NCI-H82 (cell line): ENCODE measurements at places on chromosomes 1 and 21.

- DNase-seq: no peak
These were observed 24.4 kb downstream of the RC3H1 start for GRCh38 chr1:173997791-173998190.

DNA sequence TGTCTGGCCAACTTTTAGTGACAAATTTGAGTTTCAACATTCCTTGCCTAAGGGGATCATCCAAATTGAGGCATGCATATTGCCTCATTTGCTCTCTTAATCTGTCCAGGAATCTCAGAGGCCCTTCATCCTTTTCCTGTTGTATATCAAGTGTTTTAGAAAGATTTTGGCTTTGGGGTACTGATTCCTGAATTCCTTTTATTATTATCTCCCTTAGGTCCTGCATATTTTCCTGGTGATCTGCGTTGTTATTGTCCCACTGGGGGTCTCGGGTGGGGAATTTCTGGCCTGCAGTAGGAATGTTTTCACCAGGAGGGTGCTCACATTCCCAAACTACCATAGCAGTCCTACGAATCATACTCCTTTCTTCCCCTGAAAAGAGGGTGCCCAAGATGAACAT lies 4.4 kb upstream of the AADACL3 start:
- no peak for DNase-seq

DNA sequence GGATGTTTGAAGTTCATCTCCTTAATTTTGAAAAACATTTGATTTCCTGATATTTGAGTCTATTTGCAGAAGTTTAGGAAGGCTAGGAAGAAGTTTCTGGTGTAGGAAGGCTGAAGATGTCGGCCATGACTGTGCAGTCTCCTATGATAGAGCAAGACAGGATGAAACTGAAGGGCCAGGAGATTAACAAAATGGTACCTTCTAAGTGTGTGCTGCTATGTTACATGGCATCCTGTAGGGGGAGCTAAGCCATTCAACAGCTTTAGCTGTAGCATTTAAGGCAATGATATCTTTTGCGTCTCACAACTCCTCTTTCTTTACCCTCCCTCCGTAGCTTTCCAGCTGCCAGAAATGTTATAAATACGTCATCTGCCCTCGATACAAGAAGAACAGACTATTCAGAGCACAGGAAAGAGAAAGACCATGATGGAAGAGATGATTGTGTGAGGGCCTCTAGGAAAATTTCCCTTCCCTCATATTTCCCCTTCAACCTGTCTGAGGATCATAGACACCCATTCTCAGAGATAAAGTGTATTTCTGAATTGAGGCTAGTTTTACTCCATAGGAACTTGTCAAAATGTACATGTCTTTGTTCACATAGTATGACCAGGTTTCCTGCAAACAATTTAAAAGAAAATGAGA lies 61.1 kb downstream of the XCL1 start:
- peak; percentile 88 for DNase-seq

DNA sequence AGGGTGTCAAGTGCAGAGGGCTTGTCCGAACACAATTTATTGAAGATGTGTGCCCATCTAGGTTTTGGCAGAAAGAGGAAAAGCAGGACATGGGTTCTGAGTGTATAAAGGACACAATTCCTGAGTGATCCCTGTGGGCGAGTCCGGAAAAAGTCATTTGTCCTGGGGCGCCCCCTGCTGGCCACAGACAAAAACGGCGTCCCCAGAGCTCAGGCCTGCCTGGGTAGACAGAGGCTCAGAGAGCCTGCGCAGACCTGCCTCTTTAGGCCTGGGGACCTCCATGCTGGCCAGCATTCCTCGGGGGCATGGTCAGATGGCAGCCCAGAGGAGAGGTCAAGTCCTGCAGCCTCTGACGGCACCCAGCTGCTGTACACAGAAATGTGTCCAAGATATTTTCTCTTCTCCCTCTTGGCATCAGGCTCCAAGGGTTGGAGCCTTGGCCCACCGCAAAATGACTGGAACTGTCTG lies 65.5 kb upstream of the LRP8 start:
- DNase-seq: peak; percentile 88

DNA sequence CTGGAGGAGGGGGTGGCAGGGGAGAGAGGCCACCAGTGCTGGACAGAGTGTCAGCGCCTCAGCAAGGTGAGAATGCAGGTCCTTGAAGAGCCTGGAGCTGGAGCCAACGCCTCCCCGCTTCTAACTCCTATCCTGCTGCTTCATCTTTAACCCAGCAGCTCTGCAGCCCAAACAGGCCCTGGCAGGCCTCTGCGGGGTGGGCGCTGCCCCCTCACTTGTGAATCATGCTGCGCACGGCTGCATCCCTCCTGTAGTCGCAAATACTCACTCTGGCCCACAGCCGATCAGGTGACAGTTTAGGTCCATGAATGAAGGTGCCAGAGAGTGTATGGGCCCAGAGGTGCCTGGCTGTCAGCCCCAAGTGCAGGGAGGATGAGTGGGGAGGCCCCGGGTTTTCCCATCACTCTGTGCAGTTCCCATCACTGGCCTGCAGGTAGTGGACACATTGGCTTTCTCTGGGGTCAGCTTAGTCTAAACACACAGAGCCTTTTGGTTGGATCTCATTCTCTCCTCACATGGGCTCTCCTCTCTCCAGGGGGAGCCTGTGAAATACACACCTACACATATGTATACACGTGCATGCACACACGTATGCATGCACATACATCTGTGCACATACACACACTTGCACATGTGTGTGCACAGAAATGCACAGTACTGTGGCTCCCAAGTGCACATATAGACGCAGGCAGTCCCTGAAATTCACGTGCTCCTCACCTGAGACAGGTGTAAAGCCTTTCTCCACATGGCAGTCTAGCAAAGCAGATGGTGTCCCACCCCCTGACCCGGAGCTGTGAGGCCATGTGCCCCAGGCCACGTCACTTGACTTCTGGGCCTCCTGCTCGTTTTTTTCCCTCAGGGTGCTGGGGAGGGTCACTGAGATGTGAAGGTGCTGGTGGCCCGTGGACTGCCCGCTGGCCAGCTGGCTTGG lies 52.0 kb downstream of the TRIM11 start:
- no peak for DNase-seq

- DNase-seq: no peak
These were observed 45.1 kb downstream of the SMG7 start for GRCh38 chr1:183517401-183517800.

DNA sequence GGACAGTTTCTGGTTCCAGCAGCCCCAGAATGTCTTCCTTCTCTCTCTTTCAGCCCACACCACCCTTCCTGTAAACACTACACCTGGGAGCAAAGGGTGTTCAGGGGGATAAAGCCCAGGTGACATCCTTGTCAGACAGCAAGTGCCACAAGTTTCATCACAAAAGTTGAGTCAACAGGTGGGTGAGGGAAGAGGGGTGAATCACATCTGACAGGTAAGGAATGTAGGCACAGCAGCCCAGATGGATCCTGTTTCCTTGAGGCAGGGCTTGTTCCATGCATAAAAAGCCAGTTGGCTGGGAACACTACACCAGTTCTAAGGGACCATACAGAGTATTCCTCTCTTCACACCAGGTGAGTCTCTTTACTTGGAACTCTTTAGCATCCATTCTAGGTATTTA lies at the start of gene SPRR1B:
TSS of gene SPRR1B (plus strand) at position 309 of the 400 bp plus-strand sequence. CDS start 1,143 bp downstream, outside the sequence.
- DNase-seq: no peak

DNA sequence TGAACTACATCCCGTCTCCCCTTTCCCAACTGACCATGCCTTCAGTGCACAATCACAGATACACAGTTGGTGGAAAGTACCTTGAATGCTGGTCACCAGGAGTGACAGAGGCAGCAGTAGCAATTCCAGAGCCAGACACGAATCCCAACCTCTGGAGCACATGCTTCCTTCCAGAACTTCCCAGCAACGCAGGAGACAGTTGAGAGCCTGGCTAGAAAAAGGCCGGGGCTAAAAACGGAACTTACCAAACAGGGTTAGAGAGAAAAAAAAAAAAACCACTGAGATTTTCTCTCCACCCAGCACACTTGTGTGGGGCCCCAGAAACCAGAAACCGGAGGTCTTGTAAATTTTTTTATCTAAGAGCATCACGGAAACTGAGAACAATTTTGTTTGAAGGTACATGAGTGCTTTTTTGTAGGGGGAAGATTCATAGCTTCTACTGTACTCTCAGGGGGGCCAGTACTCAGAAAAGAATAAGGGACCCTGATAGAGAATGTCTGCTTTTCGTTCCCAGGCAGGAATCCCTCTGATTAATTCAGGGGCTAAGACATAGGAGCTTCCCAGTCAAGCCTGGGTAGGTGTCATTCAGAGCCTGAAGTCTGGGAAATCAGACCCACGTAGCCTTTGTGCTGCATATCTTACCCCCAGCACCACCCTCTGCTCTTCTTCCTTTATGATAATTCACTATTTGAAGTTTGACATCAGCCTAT lies at the start of gene CD48:
TSS of gene CD48 (minus strand) at position 221 of the 710 bp plus-strand sequence. CDS start at position 162, 59 bp downstream.
- no peak for DNase-seq

- peak; percentile 57 for DNase-seq
These were observed 112.5 kb downstream of the RERE start for GRCh38 chr1:8704866-8705506.

DNA sequence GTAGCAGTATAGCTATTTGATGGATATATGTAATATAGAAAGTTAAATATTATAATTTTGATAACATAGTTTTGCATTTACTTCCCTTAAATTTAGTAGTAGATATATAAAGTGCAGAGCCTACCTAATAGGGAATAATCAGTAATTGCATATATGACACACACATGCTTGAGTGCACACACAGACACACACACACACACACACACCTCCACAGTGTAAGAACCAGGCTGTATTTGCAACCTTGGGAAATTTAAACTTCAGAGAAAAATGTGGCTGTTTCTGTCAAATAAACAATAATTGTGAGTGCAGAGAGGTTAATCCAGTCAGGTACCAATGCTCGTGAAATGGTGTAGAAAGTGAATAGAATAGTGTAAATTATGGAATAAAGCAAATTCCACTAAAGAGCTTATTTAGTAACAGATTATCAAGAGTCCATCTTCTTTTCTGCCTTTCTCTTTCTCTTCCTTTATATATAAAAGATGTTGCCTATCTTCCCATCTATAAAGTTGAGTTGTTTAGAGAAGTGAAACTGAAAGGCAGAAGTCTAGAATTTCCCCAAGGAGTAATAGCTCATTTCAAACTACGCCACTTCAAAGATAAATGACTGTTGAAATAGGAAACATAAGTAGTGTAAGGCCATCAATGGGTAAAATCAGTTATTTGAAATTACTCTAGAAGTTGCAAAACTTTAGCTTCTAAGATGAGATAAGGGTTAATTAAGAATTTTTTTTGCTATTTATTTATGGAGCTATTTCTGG lies 273.7 kb downstream of the SRGAP2C start:
- DNase-seq: no peak

- DNase-seq: no peak
These were observed 15.6 kb downstream of the FMO1 start for GRCh38 chr1:171263901-171264300.

- no peak for DNase-seq
These were observed 38.3 kb upstream of the KCNE1 start for GRCh38 chr21:34550182-34550799.

GRCh38 chr1:14957375-14958098 lies 196.0 kb upstream of the TMEM51 start:
- no peak for DNase-seq

GRCh38 chr1:228697207-228698016 lies 37.9 kb upstream of the RHOU start:
- peak; percentile 18 for DNase-seq

- DNase-seq: no peak
These were observed 251.9 kb upstream of the B3GALT2 start for GRCh38 chr1:193438312-193438711.

DNA sequence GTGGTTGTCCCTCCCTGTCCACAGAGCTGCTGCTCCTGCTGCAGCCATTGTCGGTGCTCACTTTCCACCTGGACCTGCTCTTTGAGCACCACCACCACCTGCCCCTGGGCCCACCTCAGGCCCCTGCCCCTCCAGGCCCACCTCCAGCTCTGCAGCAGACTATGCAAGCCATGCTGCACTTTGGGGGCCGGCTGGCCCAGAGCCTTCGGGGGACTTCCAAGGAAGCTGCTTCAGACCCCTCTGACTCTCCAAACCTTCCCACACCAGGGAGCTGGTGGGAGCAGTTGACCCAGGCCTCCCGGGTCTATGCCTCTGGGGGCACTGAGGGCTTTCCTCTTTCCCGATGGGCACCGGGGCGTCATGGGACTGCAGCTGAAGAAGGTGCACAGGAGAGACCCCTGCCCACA lies 5.9 kb downstream of the RUSC1 start:
- DNase-seq: no peak

- no peak for DNase-seq
These were observed 67.6 kb downstream of the ADSS2 start for GRCh38 chr1:244384066-244384465.

DNA sequence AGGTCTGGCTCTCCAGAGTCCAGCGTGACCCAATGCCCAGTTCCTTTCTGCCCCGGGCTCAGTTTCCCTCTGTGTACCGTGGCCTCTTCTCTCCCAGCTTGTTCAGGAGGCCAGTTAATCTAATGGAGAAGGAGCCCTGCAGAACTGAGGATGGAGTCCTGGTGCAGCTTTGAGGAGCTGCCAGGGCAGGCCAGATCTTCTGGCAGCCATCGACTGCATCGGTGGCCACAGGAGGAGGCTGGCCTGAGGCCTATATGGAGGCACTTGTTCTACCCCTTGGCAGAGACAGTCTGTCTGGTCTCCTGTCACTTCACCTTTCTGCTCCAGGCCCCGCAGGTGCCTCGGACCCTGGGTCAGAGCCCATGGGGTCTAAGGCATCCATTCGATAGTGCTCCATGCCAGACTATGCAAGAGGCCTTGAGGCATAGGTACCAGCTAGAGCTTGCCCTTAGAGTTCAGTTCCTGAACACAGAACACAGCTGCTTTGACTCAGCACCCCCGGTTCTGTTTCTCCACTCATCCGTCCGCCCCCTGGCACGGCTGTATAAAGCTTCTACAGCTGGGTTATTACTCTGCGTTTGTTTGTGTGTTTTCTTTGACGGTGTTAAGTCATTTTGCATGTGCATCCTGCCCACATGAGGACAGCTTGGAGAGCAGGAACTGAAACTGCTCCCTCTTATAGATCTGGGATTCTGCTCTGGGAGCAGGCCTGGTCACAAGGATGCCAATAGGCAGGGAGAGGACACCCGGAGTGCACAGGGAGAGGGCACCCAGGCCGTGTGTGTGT lies 18.5 kb upstream of the LRRN2 start:
- no peak for DNase-seq

DNA sequence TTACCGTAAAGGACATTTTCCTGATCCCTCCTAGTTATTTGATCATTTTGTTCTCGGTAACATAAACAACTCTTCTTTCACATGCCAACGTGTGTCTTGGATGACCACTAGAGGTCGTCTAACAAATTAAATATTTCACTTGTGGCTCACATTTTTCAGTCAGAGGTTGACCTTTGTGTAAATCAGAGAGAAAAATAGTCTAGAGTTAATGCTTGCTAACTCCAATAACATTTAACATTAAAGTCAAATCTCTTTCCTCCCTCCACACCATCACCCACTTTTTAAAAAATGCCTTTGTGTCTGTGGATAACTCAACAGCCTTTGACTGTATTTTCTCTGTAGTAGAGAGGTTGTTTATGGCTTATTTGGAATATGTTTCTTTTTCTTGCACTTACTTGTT lies 220.5 kb upstream of the B3GALT2 start:
- peak; percentile 71 for DNase-seq

GRCh38 chr1:178051071-178051470 lies 42.8 kb upstream of the RASAL2 start:
- DNase-seq: no peak

GRCh38 chr1:116002781-116003420 lies 26.6 kb downstream of the SLC22A15 start:
- DNase-seq: no peak

GRCh38 chr1:178486100-178487069 lies 10.4 kb downstream of the CLEC20A start:
- no peak for DNase-seq

- DNase-seq: peak; percentile 51
These were observed 75.7 kb upstream of the KIF26B start for GRCh38 chr1:245079021-245079609.
